ENCODE measurements at places on chromosomes 5 and 9.

DNA sequence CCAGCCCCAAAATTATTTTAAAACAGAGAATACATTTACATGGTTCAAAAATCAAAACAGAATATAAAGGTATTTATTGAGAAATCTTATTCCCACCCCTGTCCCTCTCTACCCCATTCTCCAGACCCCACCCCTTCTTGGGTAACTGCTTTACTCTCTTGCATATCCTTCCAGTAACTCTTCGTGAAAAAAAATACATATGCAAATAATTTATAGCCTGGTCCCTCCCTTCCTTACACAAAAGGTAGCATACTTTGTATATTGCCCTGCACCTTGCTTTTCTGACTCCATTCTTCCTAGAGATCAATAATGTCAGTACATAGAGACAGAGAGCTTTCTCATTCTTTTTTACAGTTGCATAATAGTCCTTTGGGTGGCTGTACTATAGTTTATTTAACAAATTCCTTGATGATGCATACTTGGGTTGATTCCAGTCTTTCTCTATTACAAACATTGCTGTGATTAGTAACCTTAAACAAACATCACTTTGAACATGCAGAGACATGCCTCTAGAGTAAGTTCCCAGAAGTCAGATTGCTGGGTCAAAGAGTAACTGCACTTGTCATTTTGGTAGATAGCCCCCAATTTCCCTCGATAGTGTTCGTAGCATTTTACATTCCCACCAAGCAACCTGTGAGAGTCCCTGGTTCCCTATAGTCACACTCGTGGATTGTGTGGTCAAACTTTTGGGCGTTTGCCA, 47.9 kb downstream of the STOM start:
- peak; percentile 93 for DNase-seq

GRCh38 chr5:122295138-122295537, 16.9 kb upstream of the SNCAIP start:
- DNase-seq = no peak

DNA sequence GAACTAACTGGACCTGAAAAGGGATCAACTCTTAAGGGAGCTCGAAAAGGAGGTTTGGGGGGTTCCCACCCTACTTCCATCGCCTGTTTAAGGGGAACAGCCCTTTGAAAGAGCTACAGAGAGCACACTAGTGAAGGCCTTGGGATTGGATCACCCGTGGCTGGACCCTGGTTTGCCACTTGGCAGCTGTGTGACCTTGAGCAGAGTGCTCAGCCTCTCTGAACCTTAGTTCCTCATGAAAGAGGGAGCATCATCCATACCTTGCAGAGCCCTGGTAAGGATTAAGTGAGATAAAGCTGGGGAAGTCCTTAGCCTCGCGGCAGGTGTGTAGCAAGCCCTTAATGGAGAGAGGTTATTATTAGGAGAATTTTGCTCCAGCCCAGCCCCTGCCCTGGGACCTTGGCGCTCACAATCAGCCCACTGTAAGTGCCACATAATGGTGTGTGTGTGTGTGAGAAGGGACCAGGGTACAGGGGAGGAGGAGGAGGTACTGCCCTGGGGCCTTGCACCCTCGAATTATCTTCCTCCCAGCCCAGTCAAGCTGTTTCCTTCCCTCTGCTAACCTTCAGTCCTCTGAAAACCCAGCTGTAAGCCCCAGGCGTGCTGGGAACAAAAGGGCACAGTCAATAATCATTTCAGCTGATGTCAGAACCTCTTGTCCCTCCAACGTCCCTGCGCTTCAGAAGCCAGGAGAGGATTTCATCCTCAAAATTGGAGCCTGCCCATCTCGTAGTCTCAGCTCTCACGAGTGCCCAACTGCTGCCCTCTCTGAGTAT, 42.9 kb downstream of the FOXI1 start:
- no peak for DNase-seq

DNA sequence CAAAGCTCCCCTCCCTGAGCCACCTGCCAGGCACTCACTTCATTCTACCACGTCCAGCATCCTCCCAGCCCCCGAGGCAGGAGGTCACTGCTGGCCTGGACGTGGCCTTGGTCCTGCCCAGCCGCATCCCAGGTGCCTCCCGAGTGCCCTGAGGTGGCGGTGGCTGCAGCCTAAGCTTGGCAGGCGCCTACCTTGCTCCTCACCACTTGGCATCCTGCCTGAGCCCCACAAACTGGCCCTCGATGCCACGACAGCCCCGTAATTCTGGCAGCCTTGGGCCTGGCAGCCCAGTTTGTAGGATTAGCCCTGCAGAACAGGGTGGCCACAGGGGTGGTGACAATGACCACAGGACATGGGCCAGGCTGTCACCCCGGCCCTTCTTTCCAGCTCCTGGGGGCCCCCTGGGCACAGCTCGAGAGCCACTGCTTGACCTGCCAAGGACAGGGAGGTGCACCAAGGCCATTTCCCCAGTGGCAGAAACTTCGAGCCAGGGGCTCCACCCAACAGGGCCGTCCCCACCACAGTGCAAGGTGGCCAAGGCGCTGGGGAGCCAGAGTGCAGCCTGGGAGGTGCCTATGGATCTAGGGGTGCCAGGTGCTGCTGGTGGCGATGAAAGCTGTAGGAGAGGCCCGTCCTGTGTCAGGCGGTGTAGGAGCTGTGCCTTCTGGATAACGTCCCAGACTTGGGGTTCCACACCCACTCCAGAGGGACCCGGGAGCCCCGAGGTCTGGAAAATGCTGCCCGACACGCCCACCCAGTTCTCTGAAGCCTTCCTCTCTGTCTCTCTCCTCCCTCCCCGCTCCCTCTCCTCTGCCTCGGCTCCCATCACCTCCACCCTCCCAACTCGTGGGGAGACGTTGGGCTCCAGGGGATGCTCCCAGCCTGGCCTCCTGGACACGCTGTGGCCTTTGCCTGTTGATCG, 18.4 kb downstream of the NKD2 start:
- no peak for DNase-seq

DNA sequence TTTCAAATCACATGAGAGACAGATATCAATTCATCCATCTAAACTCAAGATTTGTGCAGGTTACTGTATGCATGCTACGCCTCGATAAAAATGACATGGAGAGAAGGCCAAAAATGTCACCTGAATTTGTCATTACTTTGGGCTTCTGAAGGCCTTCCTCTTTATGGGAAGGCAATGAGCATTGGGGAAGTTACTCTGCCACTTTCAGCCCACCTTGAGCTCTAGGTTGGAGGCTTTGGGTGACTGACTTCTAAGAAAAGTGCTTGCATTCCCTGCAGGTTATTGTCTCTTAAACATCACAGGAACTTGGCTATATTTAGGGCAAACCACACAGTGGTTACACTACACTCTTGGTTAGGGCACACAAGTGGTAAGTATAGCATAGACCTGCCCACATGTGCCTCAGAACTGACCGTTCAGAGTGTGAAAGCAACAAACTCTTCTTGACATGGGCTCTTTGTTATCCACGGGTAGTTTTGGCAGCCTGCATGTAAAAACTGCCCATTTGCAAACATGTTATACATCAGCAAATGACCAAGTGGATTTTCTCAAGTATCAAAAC, 169.5 kb downstream of the ZNF608 start:
- DNase-seq = no peak

DNA sequence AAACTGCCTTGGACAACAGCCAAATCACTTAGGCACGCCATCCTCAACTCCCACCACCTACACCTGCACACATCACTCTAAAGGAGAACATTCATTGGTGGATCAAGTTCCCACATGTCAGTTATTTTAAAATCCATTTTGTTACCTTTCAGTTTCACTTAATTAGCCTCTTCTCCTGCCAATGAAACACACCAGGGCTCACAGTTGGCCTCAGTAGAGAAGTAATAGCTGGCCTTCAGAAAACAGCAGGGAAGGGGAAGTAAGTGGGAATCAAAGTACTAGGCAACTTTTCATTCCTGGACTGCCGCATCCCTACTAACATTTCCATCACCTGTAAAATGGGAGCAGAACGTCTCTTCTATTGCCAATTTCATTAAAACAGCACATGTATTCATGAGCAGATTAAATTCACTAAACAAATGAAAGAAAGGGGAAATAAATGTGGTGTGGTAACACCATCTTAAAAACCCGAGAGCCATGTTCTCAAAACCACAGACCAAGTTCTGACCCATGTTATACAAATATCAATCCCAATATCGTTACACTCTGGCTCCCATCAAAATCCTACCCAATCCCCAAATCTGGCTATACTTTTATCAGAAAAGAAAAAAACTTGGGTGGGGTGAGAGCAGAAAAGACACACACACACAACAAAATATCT, 1.7 kb downstream of the SIL1 start:
- no peak for DNase-seq

DNA sequence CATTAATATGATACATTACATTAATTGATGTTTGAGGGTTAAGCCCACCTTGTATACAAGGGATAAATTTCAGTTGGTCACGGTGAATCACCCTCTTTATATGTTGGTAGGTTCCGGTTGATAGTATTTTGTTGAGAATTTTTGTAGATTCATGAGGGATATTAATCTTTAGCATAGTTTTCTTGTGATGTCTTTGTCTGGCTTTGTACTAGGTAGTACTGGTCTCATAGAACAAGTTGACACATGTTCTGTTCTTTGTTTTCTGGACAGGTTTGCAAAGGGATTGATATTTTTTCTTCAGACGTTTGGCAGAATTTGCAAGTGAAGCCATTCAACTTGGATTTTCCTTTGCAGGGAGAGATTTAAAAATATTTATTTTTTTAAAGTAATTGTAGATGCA, 49.1 kb upstream of the CLK4 start:
- DNase-seq = no peak

DNA sequence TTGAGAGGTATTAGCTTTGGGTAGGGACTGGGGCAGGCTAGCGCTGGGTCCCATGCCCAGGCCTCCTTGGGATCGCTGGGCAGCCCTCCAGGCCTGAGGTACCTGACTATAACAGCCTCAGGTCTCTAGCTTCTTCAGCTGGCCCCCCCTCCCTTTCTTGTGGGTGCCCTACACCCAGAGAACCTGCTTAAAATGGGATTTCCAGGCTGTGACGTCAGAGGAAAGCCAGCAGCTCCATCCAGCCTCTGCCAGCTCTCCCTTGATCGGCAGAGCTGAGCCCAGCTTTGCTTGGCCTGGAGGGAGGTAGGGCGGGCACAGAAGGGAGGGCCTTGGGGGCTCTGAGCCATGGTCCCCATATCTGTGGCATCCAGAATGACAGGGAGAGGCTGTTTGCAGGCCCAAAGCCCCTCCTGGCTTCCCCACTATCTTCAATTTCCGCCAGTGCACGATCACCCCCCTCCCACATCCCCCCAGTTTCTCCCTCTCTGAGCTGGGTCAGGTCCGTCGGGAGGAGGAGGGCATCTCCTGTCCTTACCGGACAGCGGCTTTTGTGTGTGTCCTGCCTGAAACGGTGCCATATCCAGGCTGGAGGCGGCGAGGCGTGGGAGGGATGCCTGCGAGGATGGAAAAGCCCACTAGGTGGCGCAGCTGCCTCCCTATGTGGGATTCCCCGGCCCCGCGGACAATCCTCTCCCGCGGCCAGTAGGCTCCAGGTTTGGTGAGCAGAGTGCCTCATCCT, 10.8 kb downstream of the REEP2 start:
- no peak for DNase-seq

DNA sequence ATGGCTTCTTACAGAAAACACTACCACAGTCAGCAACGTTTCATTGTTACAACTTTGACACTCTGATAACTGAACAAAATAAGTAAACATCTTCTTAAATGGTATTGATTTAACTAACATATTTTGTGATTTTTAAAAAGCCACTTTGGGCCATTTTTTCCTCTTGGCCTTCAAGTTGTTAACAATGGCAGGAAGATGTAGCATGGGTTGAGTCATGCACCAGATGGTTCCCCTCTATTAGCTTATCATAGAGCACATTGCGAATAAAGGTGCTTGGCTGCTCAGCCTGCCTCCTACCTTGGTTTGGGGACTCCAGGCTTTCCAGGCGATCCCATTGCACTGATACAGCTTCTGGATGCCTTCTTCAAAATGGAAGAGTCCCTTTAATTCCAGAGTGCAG, 24.1 kb upstream of the CER1 start:
- DNase-seq = no peak

- no peak for DNase-seq
Observed at GRCh38 chr5:132526290-132526973, 16.9 kb downstream of the IL5 start.

- no peak for DNase-seq
Observed at GRCh38 chr9:108867829-108868228, 5.8 kb downstream of the ACTL7A start.

DNA sequence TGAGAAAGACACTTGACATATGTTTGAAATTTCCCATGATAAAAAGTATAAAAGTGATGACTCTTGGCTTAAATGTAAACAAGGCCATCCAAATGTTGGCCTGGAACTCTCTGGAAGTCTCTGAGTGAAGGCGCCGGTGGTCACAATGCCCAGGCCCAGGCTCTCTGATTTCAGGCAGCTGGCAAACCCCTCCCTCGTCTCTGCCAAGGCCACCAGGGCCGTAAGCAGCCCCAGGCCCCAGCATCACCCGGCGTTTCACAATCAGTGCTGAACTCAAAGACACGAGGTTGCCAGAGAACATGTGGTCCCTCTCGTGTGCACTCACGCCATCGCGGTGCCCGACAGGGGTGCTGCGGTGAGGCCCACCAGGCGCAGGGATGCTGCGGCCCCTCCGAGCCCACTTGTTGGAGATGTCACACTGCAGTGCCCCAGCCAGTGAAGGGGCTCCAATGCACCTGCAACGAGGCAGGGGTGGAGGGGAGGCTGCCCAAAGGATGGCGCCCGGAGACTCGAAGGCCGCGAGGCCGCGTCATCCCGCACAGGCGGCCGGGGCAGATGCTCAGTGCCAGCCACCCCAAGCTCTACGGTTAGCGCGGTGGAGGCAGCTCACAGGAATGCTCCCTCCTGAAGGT, 15.0 kb downstream of the LPCAT1 start:
- no peak for DNase-seq

DNA sequence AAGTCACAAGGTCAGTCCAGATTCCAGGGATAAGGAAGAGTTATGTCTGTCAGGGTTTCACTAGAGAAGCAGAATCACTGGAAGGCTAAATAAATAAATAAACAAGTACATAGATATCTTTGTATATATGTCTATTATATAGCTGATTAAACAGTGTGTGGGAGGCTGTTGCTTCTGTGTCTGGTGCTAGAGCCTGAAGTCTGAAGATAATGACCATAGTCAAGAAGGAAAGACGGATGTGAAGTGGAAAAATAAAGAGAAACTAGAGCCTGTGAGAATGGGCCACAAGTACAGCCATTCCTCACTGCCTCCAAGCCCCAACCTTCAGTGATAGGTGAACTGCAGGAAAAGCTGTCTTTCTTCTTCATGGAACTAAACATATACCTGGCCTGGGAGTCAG, 4.1 kb upstream of the TMED7 start:
- no peak for DNase-seq

- DNase-seq = no peak
Observed at GRCh38 chr9:15276328-15276938, 30.6 kb downstream of the TTC39B start.

DNA sequence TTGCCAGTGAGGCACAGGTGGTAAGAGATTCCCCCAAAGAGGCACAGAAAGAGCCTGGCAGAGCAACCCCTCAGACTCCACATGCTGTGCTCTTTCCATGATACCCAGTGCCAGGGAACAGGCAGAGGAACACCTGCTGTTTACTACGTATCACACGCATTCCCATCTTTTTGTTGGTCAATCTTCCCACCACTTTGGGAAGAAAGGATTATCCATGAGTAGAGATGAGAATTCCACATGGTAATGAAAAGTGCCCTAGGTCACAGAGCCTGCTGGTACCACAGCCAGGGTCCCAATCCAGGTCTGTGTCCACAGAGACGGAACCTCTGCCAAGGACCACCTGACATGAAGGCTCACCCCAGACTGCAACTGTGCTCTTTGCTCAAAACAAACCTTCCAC, 86.6 kb downstream of the LHFPL2 start:
- DNase-seq = no peak
